CD14-positive monocyte (primary cell): ENCODE measurements at places on chromosomes 11 and 22. TPM values are rescaled to one million over a fixed set of nuclear protein-coding genes. Genes with fewer than 3 reads are reported as not detected.

DNA sequence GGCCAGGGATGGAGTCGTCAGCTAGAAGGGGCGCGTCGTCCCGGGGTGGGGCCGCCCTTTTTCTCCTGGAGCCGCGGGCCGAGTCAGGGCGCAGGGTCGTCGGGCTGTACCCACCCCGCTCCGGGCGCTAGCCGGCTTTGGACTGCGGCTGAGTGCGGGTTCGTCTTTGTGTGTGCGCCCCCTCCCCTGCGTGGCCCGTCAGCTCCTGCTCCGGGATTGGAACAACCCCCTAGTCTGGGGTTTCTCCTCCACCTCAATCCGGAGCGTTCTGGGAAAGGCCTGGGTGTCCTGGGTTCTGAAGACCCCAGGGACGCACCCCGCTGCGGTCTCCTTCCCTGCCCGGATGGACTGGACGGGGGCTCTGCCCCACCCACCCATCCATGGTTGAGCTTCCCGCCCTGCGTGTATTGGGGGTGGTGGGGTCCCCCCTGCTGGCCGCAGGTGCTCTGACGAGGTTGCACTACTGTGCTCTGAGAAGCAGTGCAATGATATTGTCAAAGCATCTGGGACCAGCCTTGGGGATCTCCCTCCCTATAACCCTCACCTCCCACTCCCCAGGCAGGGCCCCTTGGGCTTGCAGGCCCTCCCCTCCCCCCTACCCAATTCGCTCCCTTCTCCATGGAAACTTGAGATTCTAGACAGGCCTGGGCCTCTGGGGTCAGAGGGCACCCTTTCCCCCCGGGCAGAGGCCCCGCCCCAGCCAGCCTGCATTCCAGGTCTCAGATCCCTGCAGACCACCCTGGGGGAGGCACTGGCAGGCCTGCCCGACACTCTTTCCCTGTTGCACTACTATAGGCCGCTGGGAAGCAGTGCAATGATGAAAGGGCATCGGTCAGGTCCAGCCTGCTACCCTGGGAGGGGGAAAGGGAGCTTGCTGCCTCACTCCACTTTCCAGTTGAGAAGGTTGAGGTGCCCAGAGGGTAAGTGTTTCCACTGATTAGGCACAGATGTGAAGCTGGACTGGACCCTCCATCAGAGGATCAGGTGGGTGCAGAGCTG is 10.7 kb downstream of the SDF2L1 start:
- no peak for DNase-seq
- H3K27ac ChIP-seq = peak overlapping the region; percentile 69
- H3K27me3 ChIP-seq = no peaks in the 10 kb centered on the region
- H3K4me1 ChIP-seq = peaks cover 28% of the 10 kb centered on the region

MS4A1 gene
- 1.8 and 8.0 TPM in 2 replicates for polyA plus RNA-seq

C11orf16 gene
- not detected for polyA plus RNA-seq

TEX12 gene
- not detected for polyA plus RNA-seq

CNGA4 gene
- 0.34 and 0.69 TPM in 2 replicates for polyA plus RNA-seq

DNA sequence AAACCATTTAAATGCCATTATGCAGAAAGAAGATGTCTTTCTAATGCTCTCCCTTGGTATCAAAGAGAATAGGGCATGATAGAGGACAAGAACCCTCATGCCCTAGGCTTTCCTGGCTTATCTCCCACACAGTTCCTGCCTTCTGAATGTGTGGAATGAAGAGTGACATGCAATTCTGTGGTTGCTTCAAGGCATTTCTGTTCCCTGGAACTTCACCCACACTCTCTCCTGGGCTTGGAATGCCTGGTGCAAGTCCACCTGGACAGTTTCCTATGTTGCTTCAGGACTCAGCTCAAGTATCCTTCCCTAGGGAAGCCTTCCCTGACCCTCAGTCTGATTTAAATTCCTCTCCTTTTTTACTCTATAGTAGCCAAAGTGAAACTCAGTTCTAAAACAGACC is 53.8 kb upstream of the DRD2 start:
- no peaks in the 10 kb centered on the region for H3K27me3 ChIP-seq
- no peaks in the 10 kb centered on the region for H3K4me1 ChIP-seq
- H3K36me3 ChIP-seq = no peaks in the 10 kb centered on the region
- DNase-seq = no peak
- no peak overlapping the region for H3K4me3 ChIP-seq

- no peaks in the 10 kb centered on the region for H3K27me3 ChIP-seq
- H3K4me3 ChIP-seq = no peak overlapping the region
- H3K27ac ChIP-seq = no peak overlapping the region
- H3K4me1 ChIP-seq = no peaks in the 10 kb centered on the region
- no peaks in the 10 kb centered on the region for H3K36me3 ChIP-seq
Observed at GRCh38 chr22:49294656-49295464, 532.8 kb downstream of the BRD1 start.

GRCh38 chr11:68843703-68844312 is 2.1 kb upstream of the CPT1A start:
- no peaks in the 10 kb centered on the region for H3K36me3 ChIP-seq
- peak overlapping the region; percentile 80 for H3K4me3 ChIP-seq
- no peaks in the 10 kb centered on the region for H3K27me3 ChIP-seq
- peaks cover 35% of the 10 kb centered on the region for H3K4me1 ChIP-seq
- H3K27ac ChIP-seq = no peak overlapping the region

DNA sequence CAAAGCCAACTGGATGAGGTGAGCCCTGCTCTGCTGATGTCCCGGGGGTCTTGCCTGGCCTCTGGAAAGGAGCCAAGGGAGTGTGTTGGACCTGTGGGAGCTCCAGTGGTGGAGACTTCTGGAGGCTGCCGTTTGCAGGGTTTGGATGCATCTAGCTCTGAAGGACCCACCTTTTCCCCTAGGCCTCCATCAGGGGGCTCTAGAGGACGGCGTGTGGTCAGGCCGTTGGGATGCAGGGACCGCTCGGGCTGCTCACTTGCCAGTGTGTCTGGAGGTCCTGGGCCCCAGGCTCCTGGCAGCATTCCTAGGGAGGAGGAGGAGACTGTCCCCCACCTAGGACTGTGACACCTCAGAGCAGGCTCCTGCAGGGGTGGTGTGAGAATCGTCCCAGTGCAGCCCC is 58.3 kb downstream of the PRDM11 start:
- no peaks in the 10 kb centered on the region for H3K4me1 ChIP-seq
- no peak overlapping the region for H3K4me3 ChIP-seq
- no peaks in the 10 kb centered on the region for H3K27me3 ChIP-seq
- no peaks in the 10 kb centered on the region for H3K36me3 ChIP-seq

SUSD2 gene
- not detected for polyA plus RNA-seq

- no peak overlapping the region for H3K27ac ChIP-seq
- no peak for DNase-seq
- no peak overlapping the region for H3K4me3 ChIP-seq
- no peaks in the 10 kb centered on the region for H3K4me1 ChIP-seq
- H3K27me3 ChIP-seq = no peaks in the 10 kb centered on the region
- no peaks in the 10 kb centered on the region for H3K36me3 ChIP-seq
Observed at GRCh38 chr11:116057000-116057399, 552.8 kb upstream of the CADM1 start.

APOL5 gene
- polyA plus RNA-seq = not detected in 2 replicates

DNA sequence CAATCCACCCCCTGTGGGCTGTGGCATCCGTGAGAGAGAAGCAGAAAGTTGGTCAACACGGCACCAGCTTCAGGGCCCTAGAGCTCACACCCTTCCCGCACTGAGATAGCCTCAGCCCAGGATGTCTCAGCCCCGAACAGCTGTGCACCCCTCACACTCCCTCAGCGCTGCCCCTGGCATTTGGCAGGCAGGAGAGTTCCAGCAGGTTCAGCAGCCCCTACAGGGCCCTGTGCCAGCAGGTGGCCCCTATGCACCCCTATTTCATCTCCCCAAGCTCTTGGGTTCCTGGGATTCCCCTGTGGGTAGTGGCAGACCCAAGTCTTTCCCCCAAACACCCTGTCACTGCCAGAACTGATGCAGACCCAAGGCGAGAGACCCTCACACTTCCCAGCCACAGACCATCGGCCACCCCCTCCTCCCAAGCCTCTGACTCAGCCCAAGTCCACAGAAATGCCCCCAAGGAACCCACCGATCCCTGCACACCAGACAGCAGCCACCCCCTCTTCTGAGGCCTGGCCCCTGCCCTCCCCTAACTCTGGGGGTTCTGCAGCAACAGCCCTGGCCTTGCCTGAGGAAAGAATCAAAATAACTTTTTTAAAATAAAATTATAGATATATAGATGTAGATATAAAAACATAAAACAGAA is 183.6 kb downstream of the IGLL1 start:
- DNase-seq = no peak
- no peak overlapping the region for H3K27ac ChIP-seq
- H3K4me1 ChIP-seq = no peaks in the 10 kb centered on the region
- H3K36me3 ChIP-seq = no peaks in the 10 kb centered on the region
- no peaks in the 10 kb centered on the region for H3K27me3 ChIP-seq

DNA sequence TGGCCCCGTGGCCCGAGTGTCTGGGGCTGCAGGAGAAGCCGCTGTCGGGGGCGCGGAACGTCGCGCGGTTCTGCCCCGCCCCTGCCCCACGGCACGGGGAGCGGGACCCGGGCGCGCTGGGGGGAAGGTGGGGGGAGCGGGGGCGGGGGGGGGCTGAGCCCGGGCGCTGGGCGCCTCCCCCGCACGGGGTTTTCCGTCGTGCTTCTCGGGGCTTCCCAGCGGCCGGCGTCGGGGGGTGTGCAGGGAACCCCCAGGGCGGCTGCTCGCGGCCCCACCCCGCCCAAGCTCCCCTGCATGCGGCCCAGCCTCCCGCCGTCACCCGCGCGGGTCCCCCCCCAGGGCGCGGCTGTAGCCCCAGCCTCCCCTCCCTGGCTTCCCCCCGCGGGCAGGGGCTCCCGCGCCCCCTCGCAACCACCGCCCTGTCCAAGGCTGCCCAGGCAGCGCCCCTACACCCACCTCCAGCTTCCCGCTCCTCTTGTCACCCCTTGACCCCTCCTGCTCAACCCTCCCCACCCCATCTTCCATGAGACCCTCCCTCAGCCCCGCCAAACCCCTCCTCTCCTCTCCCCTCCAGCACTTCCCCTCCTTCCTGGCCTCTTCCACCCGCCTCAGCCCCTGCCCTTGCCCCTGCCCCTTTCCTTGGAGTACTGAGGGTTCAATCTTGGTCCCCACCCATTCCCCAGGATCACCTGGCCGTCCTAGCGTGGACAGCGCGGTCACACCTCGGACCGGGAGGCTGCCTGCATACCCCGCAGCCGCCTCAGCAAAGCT is 1.7 kb downstream of the IL17REL start:
- no peaks in the 10 kb centered on the region for H3K36me3 ChIP-seq
- DNase-seq = no peak
- no peak overlapping the region for H3K4me3 ChIP-seq

DNA sequence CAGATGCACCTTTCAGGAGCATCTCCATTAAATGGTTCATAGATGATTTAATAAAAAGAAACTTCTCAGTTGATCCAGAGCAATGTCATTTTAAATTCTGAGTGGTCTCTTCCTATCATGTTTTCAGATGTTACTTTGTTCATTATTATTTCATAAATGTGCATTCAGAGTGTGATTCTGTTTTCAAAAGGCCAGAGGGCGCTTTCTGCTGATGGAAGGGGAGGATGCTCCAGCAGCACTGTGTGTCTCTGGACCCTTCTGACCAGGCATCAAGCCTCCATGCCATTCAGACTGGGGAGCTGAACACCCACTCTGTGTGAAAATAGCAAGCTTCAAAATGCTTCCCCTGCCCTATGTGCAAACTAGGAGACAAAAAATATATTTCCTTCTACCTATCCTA is 23.9 kb upstream of the CRTAM start:
- no peaks in the 10 kb centered on the region for H3K27me3 ChIP-seq
- no peak overlapping the region for H3K27ac ChIP-seq
- H3K36me3 ChIP-seq = peaks cover 30% of the 10 kb centered on the region
- H3K4me1 ChIP-seq = no peaks in the 10 kb centered on the region

DNA sequence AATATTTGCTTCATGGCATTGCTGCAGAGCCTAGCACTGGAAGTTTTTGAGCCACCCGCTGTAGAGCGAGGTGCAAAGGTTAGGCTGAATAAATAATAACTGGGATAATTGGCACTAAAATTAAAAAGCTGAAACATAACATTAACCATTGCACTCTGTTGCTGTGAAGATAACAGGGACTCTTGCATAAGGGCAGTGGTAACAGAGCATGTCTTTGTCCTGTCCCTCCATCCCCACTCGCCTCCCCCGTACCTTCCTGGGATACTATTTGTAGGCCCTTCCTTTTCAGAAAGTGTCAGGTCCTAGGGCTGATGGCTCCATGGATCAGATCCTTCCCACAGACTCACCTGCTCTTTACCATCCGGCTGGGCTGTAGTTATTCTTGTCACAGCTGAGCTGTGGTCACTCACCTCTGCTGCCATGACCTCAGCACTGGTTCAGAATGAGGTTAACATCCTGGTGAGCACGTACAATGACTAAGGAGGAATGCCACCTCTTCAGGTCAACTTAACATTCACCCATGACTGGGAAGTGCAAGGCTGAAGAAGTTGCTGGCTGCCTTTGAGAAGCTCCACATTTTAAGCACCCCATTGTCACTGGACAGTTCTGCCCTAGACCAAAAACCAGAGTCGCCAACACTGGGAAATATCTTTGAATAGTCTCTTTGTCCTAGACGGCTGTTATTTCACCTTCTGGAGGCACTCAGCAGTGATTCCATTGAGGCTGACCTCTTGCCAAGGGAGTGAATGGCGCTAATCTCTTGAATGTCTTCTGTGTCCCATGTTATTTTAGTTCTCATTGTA is 103.2 kb upstream of the KIRREL3 start:
- H3K36me3 ChIP-seq = no peaks in the 10 kb centered on the region
- no peak overlapping the region for H3K4me3 ChIP-seq
- no peak overlapping the region for H3K27ac ChIP-seq
- DNase-seq = no peak
- H3K4me1 ChIP-seq = no peaks in the 10 kb centered on the region

GRCh38 chr22:11627436-11627797 is 3900.6 kb upstream of the OR11H1 start:
- H3K27me3 ChIP-seq = no peaks in the 10 kb centered on the region
- H3K4me1 ChIP-seq = no peaks in the 10 kb centered on the region
- H3K4me3 ChIP-seq = peak overlapping the region; percentile 20
- no peak for DNase-seq

- H3K4me1 ChIP-seq = no peaks in the 10 kb centered on the region
- no peak overlapping the region for H3K4me3 ChIP-seq
- no peak overlapping the region for H3K27ac ChIP-seq
- H3K36me3 ChIP-seq = no peaks in the 10 kb centered on the region
Observed at GRCh38 chr11:133388975-133389568, 143.2 kb downstream of the OPCML start.

- no peak for DNase-seq
- no peaks in the 10 kb centered on the region for H3K4me1 ChIP-seq
- H3K36me3 ChIP-seq = no peaks in the 10 kb centered on the region
- H3K27ac ChIP-seq = no peak overlapping the region
- H3K27me3 ChIP-seq = no peaks in the 10 kb centered on the region
Observed at GRCh38 chr22:49455595-49455994, 372.1 kb downstream of the BRD1 start.

MIAT gene
- 0.03 TPM for polyA plus RNA-seq

SHISA8 gene
- not detected for polyA plus RNA-seq
